CD4-positive, alpha-beta T cell treated with Interleukin-17A for 4 hours (primary cell): ENCODE measurements at places on chromosomes 12 and 14.

- DNase-seq: no peak
These were observed 8.5 kb upstream of the KRT5 start for GRCh38 chr12:52528641-52529143.

DNA sequence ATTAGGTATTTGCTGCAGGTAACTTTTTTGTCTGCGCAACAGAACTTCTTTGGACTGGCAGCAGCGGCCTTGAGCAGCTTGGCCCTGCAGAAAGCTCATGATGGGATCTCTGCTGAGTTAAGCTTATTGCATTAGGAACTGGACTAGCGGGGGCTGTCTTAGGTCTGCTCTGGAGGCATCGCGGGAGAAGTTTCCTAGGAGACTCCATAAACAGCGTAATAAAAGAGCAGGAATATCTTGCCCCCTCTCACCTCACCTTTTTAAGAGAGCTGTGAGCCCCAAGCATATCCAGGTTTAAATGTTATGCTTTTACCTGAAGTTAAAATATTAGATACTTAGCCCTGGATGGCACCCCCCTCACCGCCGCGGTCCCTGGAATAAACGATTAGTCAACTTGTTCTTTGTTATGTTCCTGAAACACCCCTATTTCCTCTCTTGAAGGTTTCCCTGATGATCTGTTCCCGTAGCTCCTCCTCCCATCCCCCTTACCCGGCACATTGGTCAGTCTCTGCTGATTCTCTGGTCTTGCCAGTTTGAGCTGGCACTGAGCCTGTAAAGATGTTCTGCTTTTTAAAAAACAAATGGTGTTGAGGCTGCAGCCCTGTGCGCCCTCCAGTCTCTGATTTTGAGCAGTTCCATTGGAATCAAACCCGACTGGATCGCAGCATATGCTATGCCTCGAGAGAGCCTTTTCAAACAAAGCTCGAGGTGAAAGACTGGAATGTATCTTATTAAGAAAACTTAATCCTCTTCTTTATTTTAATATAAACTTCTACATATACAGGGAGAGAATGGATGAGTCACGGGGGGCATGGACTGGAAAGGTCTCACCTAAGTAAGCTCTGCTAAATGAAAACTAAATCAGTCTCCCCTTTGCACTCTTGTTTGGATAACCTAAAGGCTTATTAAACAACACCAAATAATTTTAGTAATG, 1.9 kb downstream of the MLXIP start:
- peak; percentile 52 for DNase-seq

GRCh38 chr14:85527445-85528035, 2.4 kb upstream of the FLRT2 start:
- DNase-seq: no peak

- no peak for DNase-seq
These were observed 287.6 kb upstream of the E2F7 start for GRCh38 chr12:77352946-77353345.

- DNase-seq: peak; percentile 54
These were observed 7.0 kb downstream of the PPP1R12A start for GRCh38 chr12:79927772-79928474.

- no peak for DNase-seq
These were observed 201.9 kb upstream of the DIO3 start for GRCh38 chr14:101359221-101360053.

- no peak for DNase-seq
These were observed 16.3 kb downstream of the CAPZA3 start for GRCh38 chr12:18754124-18754707.

DNA sequence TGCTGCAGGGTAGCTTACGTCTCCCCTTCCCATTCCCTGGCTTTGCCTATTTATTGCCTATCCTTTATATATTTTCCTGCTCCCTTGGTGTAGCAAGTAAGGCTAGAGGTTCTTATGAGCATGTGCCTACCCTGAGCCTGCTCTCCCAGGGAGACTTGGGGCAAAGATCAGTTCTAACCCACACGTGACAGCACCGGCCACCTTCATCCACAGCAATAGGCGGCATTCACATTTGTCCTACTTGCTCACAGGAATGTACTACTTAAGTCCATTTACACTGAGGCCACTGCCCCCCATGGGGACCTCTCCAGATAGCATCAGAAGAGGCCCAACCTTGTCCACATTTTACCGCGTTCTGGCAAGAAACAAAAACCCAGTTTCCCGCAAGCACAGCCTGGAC, 8.7 kb downstream of the GPR68 start:
- DNase-seq: no peak

DNA sequence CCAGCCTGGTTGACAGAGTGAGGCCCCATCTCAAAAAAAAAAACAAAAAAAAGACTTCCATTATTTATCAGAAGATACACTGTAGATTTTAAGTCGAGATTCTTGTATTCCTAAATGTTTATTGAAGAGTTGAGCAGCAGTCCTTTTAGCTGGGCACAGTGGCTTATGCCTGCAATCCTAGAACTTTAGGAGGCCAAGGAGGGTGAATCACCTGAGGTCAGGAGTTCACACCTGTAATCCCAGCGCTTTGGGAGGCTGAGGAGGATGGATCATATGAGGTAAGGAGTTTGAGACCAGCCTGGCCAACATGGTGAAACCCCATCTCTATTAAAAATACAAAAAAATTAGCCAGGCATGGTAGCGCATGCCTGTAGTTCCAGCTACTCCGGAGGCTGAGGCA, 57.6 kb downstream of the HEATR5A start:
- no peak for DNase-seq

GRCh38 chr12:69055706-69056105, 122.7 kb upstream of the CPM start:
- no peak for DNase-seq

- no peak for DNase-seq
These were observed 36.1 kb upstream of the PIWIL1 start for GRCh38 chr12:130301559-130301958.

DNA sequence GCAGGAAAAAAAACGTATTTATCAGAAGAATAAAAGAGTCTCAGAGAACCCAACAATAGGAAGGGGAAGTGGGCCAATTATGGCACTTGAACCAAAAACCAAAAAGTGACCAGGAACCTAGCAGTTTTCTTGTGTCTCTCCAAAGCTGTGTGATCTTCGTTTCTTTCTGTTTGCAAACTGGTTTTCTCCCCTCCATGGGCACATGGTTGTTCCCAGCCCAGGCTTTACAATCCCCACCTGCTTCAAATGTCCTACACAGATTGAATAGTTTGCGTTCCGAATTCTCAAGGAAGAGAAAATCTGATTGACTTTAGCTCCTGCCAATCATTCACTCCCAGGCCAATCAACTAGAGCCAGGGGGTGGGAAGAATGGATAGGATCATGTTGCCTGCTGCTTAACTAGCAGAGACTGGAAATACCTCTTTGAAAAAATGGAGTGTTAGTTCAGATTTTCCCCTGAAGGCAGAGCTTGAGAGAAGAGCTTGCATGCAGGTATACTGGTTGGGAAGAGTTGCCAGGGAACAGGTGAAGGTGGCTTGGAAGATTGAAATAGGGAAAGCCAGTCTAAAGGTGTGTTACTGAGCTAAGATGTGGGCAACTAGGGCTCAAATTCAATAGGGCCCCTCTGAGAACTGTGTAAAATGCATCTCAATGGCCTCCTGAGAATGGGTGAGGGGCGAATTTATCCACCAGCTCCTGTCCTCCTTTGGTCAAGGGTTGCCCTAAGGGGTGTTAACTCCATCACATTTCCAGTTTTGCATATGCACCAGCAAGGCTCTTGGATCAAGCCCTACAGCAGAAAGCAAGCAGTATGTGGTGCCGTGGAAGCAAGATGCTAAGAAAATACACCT, 106.4 kb upstream of the SRRM4 start:
- DNase-seq: no peak

- no peak for DNase-seq
These were observed 3.4 kb downstream of the HSD17B6 start for GRCh38 chr12:56766535-56766934.

DNA sequence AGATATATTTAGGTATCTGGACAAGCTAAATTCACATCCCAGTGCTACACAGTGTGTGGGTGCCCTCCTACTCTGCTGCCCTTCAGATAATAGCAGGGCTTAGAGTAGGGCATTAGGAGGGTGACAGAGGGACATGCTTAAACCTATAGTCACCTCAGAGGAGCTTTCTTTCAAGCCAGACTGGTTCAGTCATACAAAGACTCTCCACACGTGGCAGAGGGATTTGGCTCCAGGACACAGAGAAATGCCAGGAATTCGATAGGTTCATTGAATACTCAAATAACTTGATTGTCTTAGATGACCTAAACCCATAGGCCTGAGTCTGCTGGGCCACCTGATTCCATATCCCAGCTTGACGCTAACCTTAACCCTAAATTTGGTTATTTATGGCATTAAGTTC, 163.5 kb downstream of the TPH2 start:
- DNase-seq: no peak

- DNase-seq: no peak
These were observed 26.6 kb downstream of the PRKCH start for GRCh38 chr14:61347826-61348443.

DNA sequence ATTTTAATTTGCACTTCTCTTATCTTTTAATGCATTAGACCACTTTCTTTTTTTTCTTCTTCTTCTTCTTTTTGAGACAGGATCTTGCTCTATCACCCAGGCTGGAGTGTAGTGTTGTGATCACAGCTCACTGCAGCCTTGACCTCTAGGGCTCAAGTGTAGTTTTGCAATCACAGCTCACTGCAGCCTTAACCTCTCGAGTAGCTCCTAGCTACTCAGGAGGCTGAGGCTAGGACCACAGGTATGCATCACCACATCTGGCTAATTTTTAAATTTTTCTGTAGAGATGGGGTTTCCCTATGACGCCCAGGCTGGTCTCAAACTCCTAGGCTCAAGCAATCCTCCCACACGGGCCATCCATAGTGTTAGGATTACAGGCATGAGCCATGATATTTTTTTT, 12.7 kb downstream of the TMED8 start:
- DNase-seq: no peak

GRCh38 chr14:54857830-54858269, 44.8 kb downstream of the GCH1 start:
- no peak for DNase-seq

- no peak for DNase-seq
These were observed 10.9 kb upstream of the ENDOU start for GRCh38 chr12:47736216-47736615.

DNA sequence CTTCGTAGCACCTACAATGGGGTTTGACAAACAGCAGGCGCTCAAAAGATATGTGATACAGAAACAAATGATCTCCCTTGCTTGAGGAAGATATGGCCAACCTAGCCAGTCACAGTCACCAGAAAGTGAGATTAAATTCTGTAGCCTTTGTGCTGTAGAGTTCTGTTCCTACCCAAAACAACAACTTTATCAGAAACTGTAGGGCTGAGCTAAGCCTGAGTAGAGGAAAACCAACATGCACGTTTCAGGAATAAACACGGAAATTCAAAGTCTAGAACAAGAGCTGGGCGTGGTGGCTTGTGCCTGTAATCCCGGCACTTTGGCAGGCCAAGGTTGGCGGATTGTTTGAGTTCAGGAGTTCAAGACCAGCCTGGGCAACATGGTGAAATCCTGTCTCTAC, 23.0 kb downstream of the AICDA start:
- DNase-seq: no peak

DNA sequence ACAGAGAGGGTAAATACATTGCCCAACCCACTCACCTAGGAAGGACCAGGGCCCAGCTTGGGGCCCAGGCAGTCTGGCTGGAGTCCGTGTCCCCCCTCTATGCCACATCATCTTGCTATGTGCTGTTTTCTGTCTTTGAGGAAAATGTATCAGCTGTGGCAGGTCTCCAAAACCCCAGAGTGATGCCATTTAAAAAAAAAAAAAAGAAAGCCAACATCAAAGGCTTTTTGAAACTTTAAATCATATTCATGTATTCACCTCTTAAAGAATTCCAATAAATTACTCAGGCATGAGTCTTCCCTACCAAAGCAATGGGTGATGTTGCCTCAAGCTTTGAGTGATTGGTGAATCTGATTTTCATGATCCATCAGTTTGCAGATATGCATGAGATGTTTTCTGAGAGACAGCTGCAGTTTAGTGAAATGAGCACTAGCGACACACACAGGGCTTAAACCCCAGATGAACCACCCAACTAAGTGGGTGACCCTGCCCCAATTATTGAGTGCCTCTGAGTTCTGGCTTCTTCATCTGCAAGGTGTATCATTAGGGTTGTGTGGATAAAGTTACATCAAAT, 6.1 kb downstream of the KRT81 start:
- DNase-seq: no peak

GRCh38 chr12:66319266-66319954, 17.1 kb downstream of the HELB start:
- DNase-seq: no peak

DNA sequence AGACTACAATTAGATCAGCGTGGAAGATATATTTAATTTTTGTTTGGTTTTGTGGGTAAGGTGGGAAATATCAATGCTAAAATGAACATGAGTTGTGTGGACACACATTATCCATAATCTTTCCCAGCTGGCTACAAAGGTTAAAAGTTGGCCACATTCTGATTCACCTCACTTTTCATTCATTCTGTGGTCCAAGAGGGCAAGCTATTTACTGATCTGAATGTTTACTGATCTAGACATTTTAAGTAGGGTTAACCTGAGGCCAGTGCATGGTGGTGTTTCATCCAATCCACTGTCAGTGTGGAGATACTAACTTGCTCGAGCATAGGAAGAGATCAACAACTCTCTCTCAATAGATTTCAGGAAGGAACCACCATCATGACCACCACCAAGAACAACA, 71.6 kb downstream of the DCAF5 start:
- no peak for DNase-seq

DNA sequence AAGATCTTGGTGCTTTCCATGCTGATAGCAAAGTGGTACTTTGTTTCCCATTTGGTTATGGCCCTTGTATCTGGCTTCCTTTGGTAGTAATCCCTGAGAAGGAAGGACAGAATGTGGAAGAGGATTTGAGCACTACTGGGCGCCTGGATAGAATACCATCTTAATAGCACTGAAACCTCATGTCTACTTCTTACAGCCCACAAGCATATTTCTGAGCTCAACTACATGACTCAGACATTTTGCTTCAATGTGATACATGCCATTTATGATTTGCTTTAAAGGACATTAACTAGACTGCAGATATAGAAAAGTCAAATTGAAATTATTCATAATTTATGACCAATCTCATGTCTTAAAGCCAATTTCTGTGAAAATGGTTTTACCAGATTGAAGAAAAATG, 80.4 kb downstream of the LIN7A start:
- DNase-seq: no peak

GRCh38 chr12:61308220-61308619, 952.0 kb upstream of the USP15 start:
- DNase-seq: no peak

DNA sequence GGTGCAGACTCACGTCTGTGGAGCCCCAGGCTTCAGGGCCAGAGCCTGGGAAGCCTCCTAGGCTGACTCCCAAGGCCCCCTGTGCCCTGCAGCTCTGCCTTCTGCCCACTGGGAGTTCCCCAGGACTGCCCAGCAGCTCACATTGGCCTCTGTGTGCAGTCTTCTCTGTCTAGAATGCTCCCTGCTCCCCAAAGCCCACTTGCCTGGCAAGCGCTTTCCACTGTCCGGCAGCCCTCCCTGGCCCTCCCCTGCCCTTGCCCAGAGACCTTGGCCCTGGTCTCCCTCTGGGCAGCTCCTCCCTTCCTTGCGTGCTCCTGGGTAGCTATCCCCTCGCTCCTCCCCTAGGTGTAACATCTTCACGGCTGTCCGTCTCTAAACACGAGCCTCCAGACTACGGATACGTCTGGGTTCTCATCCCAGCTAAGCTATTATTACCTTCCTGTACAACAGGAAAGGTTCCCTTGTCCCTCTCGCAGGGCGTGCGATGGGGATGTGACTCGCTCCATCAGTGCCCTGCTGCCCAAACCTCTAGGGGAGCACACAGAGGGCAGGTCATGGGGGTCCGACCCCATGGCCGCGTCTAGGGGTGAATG, 325.5 kb upstream of the RTL1 start:
- DNase-seq: no peak
